ENCODE measurements at places on chromosomes 4 and X.

- peak; percentile 17 for DNase-seq
Measured at GRCh38 chr4:8439168-8439567, 1.4 kb downstream of the ACOX3 start.

GRCh38 chr4:76233967-76234678 is 17.4 kb upstream of the FAM47E start:
- DNase-seq = no peak

- DNase-seq = no peak
Measured at GRCh38 chr4:174940002-174940401, 21.8 kb downstream of the ADAM29 start.

DNA sequence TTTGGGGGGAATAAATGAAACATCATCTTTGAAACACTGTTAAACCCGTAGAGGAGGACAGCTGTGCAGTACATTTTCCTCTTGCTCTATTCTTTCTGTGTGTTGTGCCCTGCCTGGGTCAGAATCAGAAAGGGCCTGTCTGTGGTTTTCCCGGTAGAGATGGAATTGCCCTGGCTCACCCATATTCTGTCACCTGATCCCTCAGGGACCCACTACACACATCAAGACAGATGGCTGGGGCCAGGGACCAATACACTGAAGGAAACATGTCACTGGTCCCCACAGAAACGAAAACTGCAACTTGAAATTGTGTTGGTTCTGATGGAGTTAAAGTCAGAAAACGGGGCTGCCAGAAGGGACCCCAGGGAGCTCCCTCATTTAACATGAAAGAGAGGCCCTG is 114.9 kb downstream of the ZNF827 start:
- no peak for DNase-seq

GRCh38 chr4:149884529-149885181 is 69.0 kb upstream of the IQCM start:
- no peak for DNase-seq

DNA sequence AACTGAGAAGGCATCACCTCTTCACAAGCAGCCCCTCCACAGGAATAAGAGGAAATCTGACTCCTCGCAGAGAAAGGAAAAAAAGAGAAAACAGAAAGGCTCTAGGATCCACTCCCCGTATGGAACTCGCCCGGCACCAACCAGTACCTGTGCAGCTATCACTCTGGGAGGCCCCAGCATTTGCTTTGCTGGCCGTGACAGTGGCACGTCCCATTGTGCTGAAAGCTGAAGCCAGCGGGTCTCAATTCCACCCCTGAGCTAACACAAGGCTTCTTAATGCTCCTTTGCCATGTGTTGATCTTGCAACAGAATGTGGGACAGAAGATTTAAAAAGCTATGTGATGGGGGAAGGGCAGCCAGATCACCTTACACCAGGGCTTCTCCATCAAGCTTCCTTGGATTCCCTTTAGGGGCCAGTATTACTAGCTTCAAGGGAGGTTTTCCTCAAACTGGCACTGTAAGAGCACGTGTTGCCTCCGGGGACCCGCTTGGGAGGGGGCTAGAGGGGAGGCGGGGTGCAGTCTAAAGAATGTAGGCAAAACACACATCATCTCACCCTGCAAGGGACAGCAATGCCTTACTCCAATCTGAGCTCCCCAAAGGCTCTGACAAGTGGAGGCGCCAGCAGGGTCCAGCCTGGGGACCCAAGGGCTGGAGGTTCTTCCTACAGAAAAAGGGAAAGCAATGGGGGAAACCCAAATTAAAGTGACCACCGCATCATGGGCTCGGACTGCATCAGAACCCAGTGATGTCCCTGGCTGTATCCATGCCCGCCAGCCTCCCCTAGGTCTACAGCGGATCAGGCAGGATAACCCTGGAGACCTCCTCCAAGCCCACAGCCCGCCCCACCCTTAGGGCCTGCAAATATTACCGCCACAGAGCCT is 1.2 kb downstream of the USP46 start:
- peak; percentile 47 for DNase-seq

DNA sequence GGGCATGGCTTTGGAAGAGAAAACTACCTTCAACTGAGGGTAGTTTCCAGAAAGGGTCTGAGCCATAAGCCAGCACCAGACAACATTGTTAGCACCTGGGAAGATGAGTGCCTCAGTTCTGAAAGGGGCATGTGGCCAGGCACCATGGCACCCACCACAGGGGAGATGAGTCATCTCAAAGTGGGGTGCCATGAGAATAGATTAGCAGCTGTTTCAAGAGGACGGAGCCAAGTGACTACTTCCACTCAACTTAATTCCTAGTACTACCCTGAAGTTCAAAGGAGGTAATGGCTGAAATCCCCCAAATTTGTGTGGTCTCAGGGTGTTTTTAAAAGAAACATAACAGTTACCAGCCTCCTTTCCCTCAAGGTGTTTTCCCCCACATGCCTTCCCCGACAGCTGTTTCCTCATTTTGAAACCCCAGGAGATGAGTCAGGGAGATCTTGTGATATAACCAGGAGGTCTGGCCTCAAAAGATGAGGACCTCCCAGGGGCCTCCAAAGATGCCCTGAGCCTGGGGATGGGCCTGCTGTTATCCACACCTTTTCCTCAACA is 27.8 kb upstream of the FTHL17 start:
- DNase-seq = peak; percentile 0

DNA sequence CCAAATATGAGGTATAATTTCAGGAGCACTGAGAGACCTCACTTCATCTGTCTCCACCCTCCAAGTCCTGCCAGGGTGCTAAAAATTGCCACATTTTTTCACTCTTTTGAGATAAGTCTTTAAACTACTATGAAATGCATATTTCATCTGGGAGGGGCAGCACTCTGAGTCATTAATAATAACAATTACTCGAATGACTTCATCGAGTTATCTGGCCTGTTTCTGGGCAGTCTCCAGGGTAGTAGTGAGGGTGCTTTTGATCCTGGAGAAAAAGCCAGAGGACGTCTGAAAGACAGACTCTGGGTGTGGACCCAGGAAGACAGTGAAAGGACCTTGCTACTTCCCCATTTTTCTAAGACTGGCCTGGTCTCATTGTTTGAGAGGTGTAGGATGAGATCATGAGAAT is 42.3 kb upstream of the SRD5A3 start:
- peak; percentile 77 for DNase-seq

- DNase-seq = no peak
Measured at GRCh38 chrX:106931831-106932491, 11.8 kb downstream of the CLDN2 start.

GRCh38 chr4:13700021-13700857 is 72.7 kb upstream of the BOD1L1 start:
- peak; percentile 56 for DNase-seq

DNA sequence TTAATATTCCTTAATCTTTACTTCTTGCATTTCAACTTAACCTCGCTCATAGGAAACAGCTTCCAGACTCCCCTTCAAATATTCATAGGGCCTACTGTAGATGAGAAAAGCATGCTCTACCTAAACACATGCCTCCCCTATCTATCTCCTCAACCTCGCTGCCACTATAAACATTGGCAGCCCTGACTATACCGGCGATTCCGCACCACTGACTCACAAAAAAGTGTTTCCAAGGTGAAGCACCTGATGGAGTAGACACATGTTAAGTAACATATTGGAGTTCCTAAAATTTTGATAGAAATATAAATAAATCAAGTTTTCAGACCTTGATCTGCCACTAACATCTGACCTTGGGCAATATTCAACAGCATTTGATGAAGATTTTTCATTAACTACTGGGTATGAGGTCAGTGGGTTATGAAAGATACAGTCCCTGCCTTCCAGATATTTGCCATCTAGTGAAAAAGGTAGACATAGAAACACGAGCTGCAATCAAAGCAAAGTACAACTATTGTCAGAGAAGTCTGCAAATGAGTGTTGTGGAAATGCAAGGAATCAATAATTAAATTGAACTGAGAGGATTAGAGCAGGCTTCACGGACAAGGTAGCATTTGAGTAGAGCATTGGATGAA is 184.2 kb downstream of the MAML3 start:
- no peak for DNase-seq

DNA sequence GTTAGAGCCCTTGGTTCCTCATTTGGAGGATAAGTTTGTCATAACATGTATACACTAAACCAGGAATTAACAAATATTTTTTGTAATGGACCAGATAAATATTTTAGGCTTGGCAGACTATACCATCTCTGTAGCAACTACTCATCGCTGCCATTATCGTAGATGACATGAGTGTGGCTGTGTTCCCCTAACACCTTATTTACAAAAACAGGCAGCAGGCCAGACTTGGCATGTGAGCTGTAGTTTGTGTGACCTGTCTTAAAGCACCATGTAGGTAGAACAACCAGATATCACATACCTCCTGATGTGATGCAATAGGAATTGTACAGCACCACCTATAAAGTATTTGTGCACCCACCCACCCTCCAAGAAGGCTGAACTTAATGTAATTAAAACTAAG is 82.0 kb downstream of the RASGEF1B start:
- no peak for DNase-seq

- DNase-seq = no peak
Measured at GRCh38 chr4:40553995-40554394, 75.7 kb downstream of the RBM47 start.

- no peak for DNase-seq
Measured at GRCh38 chr4:48490680-48491513, 845 bp downstream of the ZAR1 start.

Measured in fibroblast of pulmonary artery (primary cell).